Stimulated activated naive CD4-positive, alpha-beta T cell treated with Interleukin-2 at 50 U/mL for 16 hours (primary cell): ENCODE measurements at places on chromosomes 6 and 20.

DNA sequence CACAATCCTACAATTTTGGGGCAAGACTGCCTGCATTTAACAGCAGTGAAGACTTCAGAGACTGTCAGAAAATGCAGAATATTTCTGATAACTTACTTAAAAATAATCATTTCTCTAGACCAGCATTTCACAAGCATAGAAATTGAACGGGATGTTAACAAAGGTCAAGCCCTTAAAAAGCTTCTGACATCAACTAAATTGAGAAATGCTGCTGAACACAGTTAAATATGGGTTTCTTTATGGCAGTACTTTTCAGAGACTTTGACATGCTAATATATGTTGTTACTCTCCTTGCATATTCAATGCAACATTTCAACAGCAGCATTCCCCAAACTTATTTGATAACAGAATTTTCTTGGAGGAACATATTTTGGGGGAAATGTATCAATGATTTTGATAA is 84.5 kb downstream of the KIF13A start:
- no peak for DNase-seq

- DNase-seq, result no peak
Measured at GRCh38 chr20:58664883-58665282, 13.8 kb downstream of the STX16 start.

DNA sequence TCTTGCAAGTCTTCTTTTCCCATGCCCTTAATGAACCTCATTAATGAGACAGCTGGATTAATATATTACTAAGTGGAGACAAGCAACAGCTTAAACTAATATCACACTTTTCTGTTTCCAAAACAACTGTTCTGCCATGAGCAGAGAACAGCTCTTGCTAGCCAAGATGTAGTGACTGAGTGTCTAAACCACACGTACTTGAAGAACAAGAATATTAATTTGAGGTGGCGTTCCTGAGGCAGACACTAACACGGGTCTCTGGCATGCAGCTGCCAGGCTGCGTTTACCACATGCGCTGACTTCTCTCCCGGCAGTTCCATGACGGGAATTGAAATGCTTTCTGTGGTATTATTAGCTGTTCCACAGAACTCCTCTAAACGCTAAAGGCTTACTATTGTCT is 80.6 kb downstream of the FNDC1 start:
- no peak for DNase-seq

- DNase-seq, result no peak
Measured at GRCh38 chr20:16062661-16063581, 510.3 kb downstream of the KIF16B start.

DNA sequence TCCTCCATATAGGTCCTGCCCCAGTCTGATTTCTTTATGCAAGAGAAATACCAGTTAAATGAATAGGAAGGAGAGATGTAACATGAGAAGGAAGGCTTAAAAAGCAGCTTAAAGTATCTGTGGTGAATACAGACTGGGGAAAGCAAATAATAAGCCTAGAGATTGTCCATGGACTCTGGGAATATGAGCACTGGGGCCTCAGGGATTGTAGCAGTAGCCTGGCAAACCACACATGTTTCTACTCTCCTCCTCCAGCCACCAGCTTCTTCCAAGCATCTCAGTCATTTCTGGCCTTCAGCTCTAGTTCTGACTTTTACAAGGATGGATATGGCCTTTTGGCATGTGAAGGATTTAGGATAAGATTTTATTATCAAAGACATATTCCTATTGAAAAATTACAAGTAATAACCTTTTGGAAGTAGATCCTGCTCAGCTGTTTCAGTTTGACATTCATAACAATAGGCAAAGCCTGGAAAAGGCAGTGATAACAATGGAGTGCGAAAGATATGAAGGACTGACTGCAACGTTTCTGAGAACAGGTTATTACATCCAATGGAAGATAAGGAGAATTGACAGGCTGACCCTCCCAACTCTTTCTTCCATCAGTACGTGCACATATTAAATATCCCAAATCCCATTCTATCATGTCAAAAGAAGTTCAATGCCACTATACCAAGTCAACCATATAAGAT is 41.6 kb downstream of the CYP39A1 start:
- no peak for DNase-seq

DNA sequence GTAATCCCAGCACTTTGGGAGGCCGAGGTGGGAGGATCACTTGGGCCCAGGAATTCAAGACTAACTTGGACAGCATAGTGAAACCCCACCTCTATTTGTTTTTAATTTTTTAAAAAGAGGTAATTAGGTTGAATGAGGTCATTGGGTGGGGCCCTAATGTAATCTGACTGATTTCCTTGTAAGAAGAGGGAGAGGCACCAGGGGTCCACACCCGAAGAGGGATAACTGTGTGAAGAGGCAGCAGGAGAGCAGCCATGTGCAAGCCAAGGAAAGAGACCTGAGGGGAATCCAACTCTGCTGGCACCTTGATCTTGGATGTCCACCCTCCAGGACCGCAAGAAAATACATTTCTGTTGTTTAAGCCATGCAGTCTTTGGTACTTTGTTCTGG is 63.4 kb downstream of the QRSL1 start:
- DNase-seq, result no peak

DNA sequence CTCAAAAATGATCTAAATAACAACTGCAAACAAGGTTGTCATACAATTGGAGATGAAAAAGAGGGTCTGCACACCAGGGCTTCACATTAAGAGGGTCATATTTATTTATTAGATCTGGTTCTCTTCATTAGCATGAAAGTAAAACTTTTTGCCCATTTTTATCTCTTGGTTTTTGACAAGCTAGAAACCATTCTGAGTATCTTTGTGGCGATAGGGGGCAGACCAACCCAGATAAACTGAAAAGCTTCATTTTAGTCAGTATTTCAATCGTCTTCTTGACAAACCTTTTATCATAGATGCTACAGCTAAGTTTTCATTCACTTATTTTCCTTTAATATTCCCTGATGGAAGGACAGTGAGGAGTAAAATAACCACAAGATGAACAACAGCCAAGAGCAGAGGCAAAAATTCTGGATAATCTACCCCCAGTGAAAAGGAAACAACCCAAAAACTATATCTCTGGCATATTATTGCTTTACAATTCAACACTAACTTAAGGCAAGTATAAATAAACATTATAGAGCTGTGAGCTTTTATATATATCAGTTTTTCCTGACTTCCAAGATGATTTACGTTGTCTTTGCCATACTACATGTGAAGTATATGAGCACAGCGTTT is 45.2 kb downstream of the THEMIS start:
- peak; percentile 39 for DNase-seq

- DNase-seq, result no peak
Measured at GRCh38 chr6:37354526-37355384, 972 bp downstream of the RNF8 start.

DNA sequence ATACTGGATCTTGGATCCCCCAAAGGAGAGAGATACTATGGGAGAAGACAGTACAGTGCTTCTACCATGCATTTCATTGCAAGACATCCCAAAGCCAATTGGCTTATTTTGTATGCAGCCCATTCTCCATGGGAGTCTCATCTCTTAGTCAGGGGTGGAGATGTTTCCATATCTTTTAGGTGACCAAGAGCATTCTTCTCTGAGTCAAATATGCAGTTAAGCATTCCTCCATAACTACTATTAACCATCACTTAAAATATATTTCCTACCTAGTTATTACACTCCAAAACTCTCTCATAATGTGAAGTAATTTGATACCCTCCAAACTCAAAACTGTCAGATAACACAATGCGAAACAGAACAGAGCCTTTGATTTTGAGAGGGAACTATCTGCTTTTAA is 542.6 kb downstream of the HDGFL1 start:
- no peak for DNase-seq

- DNase-seq, result no peak
Measured at GRCh38 chr20:34022151-34022838, 28.6 kb downstream of the RALY start.

- DNase-seq, result peak; percentile 40
Measured at GRCh38 chr6:137341681-137342195, 122.6 kb upstream of the IFNGR1 start.

DNA sequence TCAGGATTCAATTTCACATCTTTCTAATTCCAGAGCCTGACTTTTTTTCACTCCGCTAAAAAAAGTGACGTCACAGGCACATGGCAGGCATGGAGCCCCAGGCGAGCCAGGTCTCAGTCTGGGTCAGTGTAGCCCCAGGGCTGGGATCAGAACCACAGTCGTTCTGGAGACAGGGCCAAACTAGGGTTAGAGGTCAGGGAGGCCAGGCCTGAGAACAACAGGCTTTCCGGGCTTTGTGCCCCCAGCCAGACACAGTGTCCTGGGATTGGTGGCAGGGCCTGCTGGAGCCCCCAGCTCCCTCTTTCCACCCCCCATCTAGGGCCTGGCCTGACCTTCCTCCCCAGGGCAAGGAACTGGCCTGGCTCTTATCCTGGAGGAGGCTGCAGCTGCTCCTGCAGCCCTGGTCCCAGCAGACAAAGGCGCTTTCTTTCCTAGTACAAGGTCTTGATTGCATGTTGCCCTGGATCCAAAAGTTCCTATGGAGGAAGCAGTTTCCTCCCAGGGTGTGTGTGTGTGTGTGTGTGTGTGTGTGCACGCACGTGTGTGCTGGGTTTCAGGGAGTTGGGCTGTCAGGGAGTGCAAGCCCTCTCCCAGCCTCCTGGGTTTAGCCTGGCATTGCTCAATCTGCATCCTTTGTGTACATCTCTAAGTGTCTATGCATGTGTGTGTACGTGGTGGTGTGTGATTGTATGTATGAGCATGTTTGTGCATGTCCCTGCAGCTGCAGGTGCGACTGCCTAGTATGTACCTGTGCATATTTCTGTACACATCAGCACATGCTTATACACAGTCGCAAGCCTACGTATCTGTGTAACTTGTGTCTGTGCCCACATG is 26.5 kb upstream of the EMILIN3 start:
- no peak for DNase-seq

- DNase-seq, result no peak
Measured at GRCh38 chr6:20875369-20875963, 341.2 kb downstream of the CDKAL1 start.

- DNase-seq, result no peak
Measured at GRCh38 chr20:48834278-48834677, 6.5 kb upstream of the PREX1 start.

- DNase-seq, result no peak
Measured at GRCh38 chr6:89508755-89509563, 76.0 kb downstream of the ANKRD6 start.

GRCh38 chr6:147553099-147553498 is 44.6 kb downstream of the SAMD5 start:
- DNase-seq, result no peak

GRCh38 chr20:25274481-25274880 is 26.6 kb downstream of the PYGB start:
- DNase-seq, result no peak

DNA sequence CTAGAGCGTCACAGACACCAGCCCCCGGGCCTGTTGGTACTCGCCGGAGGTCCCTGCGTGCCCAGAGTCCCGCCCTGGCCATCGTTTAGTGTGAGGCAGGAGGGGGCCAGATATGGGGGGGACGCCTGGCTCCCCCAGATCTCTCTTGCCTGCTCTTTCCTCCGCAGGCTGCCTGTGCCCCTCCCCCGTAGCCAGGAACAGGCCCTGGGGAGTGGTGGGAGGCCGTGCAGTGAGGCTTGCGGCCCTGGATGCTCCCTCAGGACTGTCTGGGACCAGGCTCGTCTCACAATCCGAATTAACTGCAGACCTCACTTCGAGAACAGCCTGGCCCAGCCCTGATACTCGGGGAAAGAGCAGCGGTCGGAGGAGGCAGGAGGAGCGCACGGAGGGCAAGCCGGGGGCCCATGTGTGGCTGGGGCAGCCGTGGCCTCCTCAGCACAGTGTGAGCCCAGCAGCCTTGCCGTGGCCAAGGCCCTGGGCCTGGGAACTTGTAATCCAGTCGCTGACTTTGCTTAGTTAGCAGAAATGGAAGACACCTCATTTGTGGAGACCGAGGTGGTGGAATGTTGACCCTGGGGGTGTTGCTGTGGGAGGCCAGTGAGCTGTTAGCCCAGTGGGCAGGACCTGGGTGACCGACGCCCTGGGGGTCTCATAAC is 28.7 kb downstream of the FRMD1 start:
- DNase-seq, result no peak

DNA sequence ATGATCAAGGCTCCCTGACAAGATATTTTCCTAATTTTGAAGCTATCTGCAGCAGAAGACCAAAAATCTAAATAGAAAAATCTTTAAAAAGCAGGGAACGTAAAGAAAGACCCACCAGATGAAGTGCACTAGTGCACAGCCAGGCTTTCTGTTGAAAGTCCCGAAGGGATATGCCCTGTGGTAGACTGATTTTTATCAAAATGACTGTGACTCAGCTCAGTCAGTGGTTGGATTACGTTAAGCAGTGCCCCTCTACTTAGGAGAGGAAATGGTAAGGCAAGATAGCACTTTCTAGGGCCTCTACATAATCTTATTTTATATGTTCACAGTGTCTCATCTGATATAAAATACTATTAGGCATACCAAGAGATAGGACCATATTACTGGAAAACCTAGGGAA is 123.4 kb upstream of the RAB32 start:
- DNase-seq, result no peak

- DNase-seq, result no peak
Measured at GRCh38 chr6:69994251-69994650, 127.9 kb downstream of the COL19A1 start.

- no peak for DNase-seq
Measured at GRCh38 chr6:3237761-3238662, 10.6 kb upstream of the TUBB2B start.

GRCh38 chr6:13511913-13512717 is 24.7 kb upstream of the GFOD1 start:
- no peak for DNase-seq

- DNase-seq, result no peak
Measured at GRCh38 chr6:44554861-44555260, 167.4 kb downstream of the CDC5L start.

- DNase-seq, result peak; percentile 78
Measured at GRCh38 chr20:50186151-50186885, 4.3 kb upstream of the CEBPB start.

DNA sequence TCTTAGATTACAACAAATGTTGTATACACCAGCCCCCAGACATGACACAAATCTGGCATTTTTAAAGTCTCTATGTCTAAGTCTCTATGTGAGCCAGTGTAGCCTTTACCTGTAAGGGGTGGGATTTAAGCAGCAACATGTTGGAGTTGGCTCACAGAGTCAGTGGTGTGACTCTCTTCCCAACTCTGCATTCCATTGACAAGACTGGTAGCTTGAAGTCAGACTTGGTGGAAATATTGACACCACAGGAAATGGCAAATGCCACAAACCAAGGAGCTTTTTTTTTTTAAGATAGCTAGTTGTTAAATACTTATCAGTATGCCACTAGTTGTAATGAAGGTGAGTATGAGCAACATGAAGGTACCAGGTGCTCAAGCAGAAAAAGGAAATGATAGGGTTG is 103.1 kb upstream of the SMLR1 start:
- no peak for DNase-seq

DNA sequence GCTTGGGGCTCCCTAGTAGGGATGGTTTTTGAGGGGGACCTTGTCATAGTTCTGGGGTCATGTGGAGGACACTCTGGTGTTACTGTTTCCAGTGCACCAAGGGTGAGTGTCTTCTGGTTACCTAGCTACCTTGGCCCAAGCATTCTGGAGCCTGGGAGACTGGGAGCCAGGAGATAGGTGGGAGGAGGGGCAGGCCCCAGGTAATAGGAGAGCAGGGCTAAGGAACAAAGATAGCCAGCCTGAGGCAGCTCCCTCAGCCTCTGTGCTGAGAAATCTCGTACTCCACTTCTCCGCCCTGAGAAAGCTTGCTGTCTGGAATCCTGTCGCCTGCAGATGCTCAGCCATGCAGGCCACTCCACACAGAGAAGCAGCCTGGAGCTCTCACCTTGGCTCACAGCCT is 8.3 kb upstream of the ENTPD6 start:
- no peak for DNase-seq

GRCh38 chr20:38108986-38109541 is 56.0 kb downstream of the TGM2 start:
- no peak for DNase-seq

- no peak for DNase-seq
Measured at GRCh38 chr6:37820718-37821079, 1.2 kb downstream of the ZFAND3 start.
